Stimulated activated CD4-positive, alpha-beta T cell treated with anti-CD3 and anti-CD28 coated beads, Interleukin-15, amount 100 ng/mL, for 1 hour (primary cell): ENCODE measurements at places on chromosomes 4 and X.

- DNase-seq: peak; percentile 21
These were observed 1.1 kb downstream of the ZCCHC18 start for GRCh38 chrX:104113222-104113965.

DNA sequence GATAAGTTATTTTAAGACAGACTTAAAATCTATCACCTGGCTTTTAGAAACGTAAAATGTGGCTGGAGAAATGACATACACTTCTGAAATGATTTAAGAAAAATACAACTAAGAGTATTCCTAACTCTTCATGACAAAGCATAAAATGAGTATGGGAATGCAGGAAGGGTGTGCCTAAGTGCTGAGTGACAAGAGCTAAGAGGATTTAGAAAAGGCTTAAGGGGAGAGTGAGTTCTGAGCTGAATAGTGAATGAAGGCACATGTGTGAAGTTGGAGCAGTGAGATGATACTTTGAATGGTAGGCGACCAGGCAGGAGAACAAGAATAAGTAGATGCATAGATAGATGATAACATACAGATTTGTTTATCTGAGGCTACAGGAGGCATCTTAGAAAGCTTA, 458.3 kb upstream of the TENM3 start:
- no peak for DNase-seq

- DNase-seq: no peak
These were observed 497.9 kb upstream of the PCDH10 start for GRCh38 chr4:132651196-132651595.

DNA sequence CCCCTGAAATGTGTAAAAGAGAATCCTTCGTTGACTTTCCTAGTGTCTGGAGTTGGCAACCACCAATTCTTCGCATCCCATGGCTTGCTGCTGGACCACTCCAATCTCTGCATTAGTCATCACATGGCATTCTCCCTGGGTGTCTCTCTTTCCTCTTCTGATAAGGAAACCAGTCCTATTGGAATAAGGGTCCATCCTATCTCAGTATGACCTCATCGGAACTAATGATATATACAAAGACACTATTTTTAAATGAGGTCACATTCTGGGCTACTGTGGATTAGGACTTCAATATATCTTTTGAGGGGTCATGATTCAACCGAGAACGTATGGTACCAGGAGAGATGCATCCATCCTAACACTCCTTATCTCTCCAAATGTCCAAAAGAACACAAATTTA, 259.1 kb upstream of the CPEB2 start:
- no peak for DNase-seq
